Activated CD4-positive, alpha-beta T cell treated with anti-CD3 and anti-CD28 coated beads, Interleukin-2, amount 50 U/mL, for 4 hours (primary cell): ENCODE measurements at places on chromosomes 1 and 21.

DNA sequence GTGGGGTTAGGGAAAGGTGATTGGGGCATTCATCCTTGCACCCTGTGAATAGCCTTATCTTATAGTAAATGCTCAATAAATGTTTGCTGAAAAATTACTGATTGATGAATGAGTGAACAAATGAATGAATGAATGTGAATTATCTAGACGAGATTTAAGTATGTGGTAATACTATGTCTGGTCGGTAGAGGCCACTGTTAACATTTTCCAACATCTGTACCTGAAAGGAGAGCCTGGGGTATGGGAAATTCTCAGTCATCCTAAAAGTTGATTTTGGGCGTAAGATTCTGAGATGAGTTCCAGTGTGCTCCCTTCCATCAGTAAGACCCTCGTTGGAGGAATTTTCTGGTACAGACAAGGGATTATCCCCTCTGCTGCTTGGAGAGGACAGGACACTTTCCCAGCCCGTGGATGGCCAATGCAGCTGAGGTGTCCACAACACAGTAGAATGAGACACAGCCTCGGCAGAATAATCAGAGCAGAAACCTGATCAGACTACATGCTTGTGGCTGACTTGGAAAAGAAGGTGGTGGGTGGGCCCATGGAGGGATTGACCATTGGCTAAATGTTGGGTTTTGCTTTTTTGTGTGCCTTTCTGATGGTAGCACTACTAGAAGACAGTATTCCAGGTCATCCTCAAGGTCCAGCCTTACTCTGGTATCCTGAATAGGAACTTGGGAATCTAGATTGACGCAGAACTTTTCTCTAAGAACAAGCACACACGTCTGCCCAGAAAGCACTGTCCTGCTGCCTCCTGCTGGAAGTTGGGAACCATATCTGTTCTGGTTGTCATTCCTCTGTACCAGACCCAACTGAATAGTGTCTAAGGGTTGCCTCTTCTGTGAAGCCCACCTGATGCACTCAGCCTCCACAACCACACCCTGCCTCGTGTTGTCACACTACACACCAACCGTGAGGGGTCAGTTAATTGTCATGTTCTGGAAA is 262.0 kb downstream of the TNR start:
- DNase-seq: no peak

GRCh38 chr1:33268457-33268856 is 12.2 kb downstream of the ZNF362 start:
- DNase-seq: no peak

- DNase-seq: no peak
These were observed 411.0 kb upstream of the NEGR1 start for GRCh38 chr1:72693376-72693775.

- DNase-seq: no peak
These were observed 16.2 kb downstream of the CACNA1S start for GRCh38 chr1:201096041-201096461.

DNA sequence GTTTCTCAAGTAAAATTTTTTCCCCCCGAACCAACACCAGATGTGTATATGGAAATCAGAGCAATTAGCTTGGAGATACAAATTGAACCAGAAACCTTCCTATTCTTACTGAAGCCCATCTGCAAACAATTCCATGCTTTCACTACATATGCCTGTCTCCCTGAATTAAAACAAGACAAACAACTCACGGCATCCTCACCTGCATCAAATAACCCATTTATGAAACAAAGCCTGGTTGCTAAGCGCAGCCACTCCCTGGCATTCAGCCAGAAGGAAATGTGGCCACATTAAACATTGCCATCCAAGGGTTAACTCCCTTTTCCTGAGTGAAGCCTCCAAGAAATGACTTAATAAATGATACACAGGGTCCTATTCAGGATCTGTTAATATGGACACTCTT is 55.3 kb downstream of the APP start:
- DNase-seq: no peak

DNA sequence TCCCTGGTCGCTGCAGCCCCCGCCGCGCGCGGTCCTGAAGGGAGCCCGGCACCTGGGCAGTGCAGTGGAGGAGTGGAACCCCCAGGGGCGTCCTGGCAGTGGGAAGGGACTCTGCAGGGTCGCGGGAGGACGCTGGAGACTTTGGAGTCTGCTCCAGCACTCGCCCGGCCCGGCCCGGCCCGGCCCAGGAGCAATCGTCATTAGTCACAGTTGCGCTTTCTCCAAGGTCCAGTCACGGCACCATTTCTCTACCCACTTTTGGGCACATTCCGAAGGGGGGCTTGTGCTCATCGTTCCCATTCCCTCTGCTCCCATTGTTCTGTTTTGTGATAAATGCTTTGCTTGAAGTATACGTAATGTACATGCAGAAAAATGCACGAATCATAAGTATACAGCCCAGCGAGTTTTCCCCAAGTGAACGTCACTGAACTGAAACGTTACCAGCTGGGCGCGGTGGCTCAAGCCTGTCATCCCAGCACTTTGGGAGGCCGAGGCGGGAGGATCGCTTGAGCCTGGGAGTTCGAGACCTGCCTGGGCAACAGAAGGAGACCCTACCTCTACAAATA is 999 bp downstream of the THAP3 start:
- DNase-seq: no peak

DNA sequence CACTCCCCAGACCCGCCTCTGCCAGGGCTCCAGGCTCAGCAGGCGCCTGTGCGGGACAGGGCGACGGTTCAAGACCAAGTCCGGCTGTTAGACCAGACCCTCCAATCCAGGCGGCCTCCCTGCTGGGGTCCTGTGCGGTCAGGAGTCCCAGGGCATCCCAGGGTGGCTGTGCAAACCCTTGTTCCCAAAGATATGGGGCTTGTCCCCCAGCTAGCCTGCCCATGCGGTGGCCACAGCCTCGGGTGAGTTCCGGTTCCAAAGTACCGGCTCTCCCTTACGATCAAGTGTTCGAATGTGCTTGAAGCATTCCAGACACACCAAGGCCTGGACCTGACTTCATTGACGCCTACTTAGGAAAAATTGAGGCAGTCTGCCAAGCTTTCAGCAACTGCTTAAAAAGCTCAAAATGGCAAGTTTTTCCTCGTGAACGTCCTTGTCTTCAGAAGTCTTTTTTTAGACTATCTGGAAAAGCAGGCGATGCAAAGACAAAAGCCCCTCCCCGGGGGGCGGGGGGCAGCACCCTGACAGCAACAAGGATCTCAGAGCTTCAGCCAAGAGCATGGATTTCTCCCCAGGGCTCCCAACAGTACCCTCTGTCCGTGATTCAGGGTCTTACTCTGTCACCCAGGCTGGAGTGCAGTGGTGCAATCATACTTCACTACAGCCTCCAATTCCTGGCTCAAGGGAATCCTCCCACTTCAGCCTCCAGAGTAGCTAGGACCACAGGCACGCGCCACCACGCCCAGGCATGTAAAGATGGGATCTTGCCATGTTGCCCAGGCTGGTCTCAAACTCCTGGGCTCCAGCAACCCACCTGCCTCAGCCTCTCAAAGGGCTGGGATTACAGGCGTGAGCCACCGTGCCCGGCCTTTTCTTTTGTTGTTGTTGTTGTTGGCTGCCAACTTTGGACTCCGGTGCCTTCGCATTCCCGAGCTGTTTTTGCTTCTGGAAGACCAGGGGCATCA is 2.3 kb downstream of the FAAP20 start:
- no peak for DNase-seq

DNA sequence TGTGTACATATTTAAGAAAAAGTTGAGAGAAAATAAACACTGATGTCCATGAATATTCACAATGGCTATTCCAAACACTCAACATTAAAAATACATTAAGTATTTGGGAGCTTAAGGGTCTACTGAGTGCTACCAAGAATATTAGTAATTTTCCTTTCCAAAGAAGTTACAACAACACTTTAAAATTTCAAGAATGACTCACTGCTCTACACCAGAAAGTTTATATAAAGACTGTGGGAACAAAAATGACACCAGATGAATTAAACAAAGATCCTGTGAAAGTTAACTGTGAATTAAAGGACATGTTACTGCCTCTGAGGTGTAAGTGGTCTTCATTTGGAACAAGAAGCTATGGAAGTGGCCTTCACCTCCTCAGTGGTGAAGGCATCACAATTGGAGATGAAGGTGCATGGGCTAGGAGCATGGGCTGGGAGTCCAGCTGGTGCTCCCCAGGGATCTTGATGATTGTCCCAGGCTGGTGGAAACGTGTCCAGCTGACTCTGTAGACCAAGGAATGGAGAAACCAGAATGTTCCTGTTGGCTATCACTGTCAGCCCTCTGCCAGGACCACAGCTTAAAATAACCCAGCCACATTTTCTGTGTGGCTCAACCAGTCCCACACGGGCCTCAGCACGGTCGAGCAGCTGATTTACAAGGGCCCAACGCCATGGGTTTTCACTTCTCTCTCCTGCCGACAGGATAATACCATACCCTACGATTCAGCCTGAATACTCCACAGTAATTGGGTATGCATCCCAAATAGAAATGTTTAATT is 28.8 kb downstream of the TAF5L start:
- no peak for DNase-seq

- DNase-seq: no peak
These were observed 18.1 kb upstream of the SNX27 start for GRCh38 chr1:151593730-151594129.
